ENCODE measurements at places on chromosomes 2 and 18.

GRCh38 chr2:161969159-161969558, 104.9 kb downstream of the DPP4 start:
- DNase-seq, result no peak

DNA sequence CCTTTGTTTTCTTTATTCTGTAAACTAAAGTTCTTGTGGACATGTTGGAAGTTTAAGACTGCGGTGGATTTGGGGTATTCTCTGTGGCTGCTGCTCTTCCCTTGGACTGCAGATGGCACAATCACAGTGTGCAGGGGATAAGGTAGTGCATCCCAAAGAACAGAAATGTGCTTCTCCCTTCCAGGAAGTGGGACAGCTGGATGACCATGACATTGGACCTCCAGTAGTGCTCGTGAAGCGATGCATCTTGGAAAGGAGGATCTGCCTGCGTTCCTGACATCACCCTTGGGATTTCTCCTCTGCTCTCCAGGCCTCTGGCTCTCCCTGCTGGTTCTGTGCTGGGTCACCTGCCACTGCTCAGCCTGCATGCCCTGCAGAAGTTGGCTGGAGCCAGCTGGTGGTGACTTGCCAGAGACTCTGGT, 109.9 kb downstream of the SLC4A3 start:
- peak; percentile 61 for DNase-seq

DNA sequence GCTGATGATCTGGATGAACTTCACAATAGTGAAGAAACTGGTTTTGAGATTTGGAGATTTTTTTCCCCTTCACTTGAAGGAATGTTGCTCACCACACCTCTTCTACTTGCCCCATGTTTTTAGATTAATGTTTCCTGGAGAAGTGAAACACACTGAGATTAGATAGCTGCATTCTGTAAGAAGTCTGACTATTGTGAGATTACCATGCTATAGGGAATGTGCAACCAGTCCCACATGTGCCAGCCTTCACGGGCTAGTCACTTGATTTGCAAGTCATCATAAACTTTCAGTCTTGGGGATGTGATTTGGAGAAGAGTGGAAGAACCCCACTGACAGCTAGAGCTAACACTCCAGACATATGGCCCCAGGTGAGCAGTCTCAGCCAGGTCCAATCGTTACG, 7.4 kb upstream of the CCNYL1 start:
- DNase-seq, result no peak

DNA sequence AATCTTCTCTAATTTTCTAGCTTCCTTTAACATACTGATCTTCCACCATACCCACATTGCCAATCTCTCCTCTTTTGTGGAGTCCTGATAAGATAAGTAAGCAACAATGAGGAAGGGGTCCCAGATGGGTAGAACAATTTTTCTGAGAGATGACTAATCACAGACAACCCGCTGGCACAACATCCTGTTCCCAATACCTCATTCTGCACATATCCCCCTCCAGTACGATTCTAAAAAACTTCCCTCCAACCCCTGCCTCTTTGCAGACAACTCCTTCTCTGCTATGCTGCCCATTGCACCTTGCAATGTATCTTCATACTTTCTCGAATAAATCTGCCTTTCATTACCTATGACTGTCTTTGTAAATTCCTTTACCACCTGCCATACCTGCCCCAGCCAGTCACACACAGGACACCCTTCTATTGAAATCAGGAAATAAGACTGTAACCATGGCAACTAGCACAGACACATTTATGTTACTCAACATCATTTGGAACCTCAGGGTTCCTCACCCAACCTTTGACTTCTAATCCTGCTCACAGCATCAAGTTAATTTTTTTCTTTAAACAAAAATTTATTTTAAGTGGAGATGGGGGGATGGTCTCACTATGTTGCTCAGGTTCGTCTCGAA, 7.4 kb upstream of the EXOC6B start:
- DNase-seq, result no peak

- DNase-seq, result no peak
These were observed 565.9 kb downstream of the RIT2 start for GRCh38 chr18:42549596-42549995.

All from retina (tissue), 1 donor.